Stimulated activated CD8-positive, alpha-beta memory T cell treated with anti-CD3 and anti-CD28 coated beads, Interleukin-4, amount 100 ng/mL, for 1 hour (primary cell): ENCODE measurements at places on chromosomes 5 and 9.

DNA sequence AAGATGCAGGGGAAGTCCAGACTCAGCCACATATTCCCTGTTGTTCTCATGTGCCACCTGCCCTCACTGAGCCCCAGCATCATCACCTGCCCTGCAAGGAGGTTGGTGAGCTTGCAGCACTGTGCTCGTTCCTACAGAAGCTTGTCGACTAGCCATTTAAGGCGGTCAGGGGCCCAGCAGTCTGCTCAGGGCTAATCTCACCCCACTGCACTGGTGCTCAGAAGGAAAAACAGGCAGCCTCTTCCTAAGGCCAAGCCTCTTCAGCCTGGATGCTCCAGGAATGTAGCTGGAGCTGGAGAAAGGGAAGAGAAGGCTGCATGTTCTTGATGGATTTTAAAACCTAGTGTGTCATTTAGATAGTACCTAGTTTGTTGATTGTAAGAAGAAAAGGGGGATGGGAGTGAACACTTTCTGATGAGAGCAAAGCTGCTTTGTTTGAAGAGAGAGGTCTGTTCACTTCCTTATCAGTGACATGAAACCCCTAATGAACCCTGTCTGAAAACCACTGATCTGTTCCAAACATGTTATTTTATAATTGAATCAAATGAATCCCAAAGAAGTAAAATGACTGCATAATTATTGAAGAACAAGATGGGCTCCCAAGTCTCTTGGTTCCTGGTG lies 10.6 kb upstream of the ASPN start:
- DNase-seq: no peak

DNA sequence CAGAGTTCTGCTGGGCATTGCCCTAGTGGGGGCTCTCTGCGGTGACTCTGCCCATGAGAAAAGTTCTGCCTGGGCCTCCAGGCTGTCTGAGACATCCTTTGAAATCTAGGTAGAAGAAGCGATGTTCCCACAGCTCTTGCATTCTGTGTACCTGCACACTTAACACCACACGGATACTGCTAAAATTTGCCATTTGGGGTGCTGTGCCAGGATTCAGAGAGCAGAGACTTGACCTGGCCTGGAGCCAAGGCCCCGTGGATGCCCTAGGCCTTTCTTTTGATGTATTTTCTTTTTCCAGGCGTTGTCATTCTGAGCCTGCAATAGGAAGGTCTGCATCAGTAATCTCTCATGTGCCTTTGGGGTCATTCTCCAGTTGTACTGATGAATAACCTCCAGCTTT lies 89.3 kb upstream of the IL12B start:
- DNase-seq: no peak

GRCh38 chr9:136289651-136290507 lies 14.0 kb downstream of the CCDC187 start:
- DNase-seq: no peak

GRCh38 chr9:102569436-102569835 lies 425.7 kb upstream of the CYLC2 start:
- no peak for DNase-seq

DNA sequence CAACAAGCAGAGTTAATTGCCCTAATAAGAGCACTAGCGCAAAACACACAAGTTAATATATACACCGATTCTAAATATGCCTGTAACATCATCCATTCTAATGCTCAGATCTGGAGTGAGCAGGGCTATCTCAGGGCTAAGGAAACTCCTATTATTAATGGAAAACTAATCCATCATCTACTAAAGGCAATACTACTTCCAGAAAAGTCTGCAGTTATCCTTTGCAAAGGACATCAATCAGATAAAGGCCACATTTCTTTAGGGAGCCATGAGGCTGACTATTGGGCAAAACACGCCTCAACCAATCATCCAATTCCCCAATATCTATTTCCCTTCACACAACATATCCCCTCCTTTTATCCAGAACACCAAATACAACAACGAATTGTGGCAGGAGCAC lies 1032.3 kb upstream of the NUDT12 start:
- DNase-seq: no peak

- no peak for DNase-seq
Measured at GRCh38 chr5:160023007-160023907, 14.3 kb downstream of the TTC1 start.

GRCh38 chr9:84397151-84397728 lies 56.7 kb upstream of the SLC28A3 start:
- peak; percentile 18 for DNase-seq

DNA sequence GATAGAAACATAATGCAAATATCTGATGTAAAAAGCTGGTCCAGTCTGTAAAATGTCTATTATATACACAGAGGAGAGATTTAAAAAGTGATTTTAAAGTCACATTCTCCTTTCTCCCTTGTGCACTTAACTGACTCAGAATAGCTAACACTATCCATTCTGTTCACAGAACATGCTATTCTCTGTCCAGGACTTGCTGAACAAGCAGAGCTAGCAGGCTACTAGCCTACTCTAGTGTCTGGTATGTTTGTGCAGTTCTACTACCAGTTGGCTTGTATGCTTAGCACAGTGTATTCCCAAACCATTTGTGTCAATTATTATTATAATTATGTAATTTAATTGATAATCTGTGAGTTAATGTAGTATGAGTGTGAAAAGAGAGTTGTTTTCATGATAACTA lies 161.7 kb upstream of the NUDT12 start:
- DNase-seq: no peak

- DNase-seq: no peak
Measured at GRCh38 chr5:7851617-7852289, 820 bp upstream of the CFAP90 start.

DNA sequence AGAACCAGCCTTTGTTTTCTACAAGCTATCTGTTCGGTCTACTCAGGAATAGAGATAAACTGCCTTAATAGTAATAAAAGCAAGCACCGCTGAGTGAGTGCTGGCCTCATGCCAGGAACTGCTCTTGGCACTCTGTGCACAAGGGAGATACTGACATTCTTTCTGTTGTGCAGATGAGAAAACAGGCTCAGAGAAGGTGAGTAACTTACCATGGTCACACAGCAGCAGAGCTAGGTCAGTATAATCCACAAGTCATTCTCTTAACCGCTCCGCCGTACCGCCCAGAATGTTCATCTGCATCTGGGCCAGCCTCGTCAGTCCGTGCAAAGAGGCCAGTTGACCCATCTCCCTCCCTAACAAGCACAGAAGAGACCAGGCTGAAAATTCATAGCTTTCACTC lies 27.4 kb downstream of the QRFP start:
- no peak for DNase-seq

DNA sequence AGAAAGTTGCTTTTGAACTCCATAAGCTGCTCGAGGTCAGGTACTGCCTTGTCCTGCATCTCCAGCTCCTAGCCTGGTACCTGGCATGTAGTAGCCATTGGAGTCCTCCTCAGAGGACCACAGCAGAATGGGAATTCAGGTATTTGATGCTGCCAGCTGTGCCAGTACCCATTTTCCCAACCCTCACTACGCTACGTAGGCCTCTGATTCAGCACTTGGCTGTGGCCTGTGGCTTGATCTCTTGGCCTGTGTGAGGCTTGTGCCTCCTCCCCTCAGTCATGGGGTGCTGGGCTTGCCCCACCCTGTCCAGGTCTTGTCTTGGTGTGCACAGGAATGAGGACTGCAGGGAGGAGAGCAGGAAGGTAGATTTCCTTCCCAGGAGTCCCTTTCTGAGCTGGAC lies 11.8 kb downstream of the OTULIN start:
- DNase-seq: no peak

- DNase-seq: no peak
Measured at GRCh38 chr5:956941-957747, 51.5 kb upstream of the NKD2 start.

DNA sequence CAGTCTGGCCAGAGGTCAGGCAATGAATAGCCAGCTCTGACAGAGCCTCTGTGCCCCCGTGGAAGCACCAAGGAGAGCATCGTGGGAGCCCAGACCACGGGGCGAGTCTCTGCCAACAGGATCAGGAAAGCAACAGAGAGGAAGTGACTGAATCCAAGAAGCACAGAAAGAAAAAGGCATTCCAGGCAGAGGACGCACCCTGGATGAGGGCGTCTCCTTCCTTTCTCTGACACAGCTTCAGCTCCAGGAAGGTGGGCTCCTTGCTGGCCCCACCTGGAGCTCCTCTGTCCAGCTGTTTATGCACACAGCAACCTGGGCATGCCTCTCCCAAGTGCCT lies 16.6 kb downstream of the HK3 start:
- no peak for DNase-seq

DNA sequence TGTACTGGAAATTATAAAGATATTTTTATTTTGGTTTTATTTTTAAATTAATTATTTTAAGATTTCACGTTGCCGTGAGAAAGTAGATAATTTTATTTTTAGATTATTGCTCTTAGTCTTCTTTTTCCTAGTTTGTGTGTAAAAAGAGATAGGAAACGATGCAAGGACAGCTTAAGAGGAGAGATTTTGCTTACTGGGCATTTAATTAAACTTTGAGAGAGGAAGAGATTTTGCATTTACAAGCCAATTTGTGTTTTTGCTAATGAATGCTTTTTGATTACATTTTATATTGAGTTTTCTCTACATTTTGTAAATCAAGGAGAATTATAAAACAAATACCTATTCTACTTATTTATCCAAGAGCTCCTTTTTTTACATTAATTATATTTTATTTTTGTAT lies 64.0 kb downstream of the ARHGEF28 start:
- DNase-seq: no peak

GRCh38 chr5:150124111-150124557 lies 31.5 kb downstream of the PDGFRB start:
- DNase-seq: no peak

DNA sequence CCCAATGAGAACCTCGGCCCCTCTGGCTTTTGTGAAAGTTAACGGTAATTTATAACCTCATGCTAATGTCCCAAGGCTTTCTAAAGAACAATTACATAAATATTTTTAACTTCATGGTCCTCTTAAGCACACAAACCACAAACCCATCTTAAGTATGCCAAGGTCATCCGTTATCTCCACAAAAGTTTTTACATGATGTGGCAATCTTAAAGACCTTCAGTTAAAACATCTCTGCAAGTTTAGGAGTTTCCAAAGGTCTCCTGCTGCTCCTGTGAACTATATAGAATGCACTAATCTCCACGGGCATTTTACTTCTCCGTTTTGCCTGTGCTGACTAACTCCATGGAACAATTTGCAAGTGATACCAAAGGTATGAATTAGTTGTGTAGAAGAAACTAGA lies 228.2 kb downstream of the TLE1 start:
- DNase-seq: no peak

DNA sequence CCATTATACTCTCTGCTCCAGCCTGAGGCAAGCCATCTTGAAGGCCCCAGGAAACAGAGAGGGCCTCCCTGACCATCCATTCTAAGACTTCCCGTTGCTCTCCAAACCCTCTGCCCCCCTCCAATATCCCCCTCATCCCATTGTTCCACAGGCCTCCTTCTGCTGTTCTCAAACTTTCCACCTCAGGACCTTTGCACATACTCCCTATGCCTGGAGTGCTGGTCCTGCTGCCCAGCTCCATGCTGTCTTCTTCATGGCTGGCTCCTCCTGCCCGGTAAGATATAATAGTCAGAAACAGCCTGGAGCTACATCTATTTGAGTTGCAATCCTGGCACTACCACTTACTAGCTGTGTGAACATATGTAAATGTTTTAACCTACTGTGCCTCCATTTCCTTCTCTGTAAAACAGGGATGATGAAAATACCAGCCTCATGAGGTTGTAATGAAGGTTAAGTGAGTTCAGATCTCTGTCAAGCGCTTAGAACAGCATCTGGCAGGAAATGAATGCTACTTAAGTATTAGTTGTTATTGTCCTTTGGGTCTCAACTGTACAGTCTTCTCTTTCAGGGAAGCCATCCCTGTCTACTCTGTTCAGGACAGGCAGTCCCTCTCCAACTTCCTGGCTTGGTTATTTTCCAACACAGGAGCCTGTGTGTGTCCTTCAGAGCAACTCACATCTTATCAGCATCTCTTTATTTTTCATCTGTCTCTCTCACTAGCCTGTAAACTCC lies 45.8 kb downstream of the TMOD1 start:
- DNase-seq: no peak

- no peak for DNase-seq
Measured at GRCh38 chr9:110066929-110067716, 140.8 kb downstream of the C9orf152 start.

- no peak for DNase-seq
Measured at GRCh38 chr5:62585306-62585705, 6.7 kb downstream of the LRRC70 start.

GRCh38 chr5:36181774-36182173 lies 29.9 kb downstream of the SKP2 start:
- DNase-seq: no peak

DNA sequence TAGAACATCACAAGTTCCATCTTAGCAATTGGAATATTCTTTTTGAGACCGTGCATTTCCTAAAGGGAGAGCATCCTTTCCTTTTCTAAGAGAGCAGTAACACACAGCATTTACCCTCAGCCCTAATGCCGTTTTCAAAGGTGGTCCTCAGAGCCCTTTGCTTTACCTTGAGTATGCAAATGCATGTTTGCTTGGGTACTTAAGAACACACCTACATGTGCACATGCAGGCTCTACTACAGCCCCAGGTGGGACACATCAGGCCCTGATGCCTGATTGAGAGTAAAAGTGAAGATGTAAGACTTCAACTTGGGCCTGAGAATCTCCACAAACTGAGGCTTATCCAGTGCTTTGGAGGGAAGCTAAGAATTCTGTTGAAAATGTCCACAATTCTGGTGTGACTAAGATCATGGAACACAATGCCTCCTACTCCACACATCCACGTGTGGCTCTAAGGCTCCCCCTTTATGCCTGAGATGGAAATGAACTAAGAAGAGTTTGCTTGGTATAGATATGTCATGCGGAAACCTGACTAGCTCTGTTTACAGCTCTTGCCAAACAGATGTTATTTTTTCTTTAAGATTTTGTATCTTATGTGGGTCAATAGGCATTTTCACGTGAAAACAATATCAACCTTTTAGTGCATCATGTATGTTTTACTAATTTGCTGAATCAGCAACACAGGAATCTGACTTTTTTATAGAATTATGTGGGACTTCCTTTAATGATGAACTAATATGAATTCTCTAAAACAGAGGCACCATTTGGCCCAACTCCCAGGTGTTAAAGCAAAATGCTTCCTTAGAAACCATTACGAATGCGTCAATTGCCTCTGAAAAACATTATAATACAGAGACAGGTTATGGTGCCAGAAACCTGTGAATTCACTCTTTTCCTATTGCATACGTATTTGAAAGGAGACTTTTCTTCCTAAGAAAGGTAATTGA lies 48.9 kb upstream of the SLC2A8 start:
- no peak for DNase-seq

GRCh38 chr9:106883626-106884190 lies 20.7 kb downstream of the ZNF462 start:
- no peak for DNase-seq

DNA sequence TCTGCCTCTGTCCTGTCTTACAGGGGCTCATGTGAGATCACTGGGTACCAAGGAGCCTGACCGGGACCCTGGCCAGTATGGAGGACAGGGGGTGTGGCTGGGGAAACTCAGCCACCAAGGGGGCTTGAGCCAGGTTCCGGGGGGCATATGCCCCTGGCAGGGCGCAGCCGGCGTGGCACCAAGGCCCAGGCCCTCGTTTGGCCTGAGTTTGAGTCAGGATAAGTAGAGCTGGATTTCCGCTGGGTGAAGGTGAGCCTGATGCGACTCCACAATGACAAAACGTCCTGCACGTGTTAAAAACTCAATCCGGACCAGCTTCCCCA lies 616 bp upstream of the TSPAN17 start:
- no peak for DNase-seq

- no peak for DNase-seq
Measured at GRCh38 chr9:20725675-20726074, 41.6 kb downstream of the FOCAD start.
